ENCODE measurements at places on chromosomes 1 and 21.

GRCh38 chr21:42784276-42784675 lies 95.1 kb downstream of the WDR4 start:
- peak; percentile 75 for DNase-seq

DNA sequence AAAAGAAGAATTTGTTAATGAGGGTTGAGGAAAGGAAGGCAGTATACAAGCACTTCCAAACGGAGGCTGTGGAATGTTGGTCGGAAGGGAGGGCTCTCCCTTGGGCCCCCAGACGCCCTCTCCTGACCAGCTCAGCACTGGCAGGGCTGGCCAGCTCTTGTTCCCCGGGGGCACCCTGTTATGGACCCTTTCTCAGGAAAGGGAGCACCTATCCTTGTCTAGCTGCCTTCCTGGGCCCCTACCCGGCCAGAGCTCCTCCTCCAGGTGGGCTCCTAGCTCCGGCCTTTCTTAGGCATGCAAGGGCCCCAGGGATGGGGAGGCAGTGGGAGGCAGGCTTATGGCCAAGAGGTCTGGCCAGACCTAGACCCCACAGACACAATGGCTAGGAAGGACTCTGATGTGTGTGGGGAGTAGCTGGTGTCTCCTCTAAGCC lies 926 bp downstream of the BLACAT1 start:
- no peak for DNase-seq

GRCh38 chr1:55277377-55278130 lies 62.4 kb upstream of the USP24 start:
- peak; percentile 93 for DNase-seq

DNA sequence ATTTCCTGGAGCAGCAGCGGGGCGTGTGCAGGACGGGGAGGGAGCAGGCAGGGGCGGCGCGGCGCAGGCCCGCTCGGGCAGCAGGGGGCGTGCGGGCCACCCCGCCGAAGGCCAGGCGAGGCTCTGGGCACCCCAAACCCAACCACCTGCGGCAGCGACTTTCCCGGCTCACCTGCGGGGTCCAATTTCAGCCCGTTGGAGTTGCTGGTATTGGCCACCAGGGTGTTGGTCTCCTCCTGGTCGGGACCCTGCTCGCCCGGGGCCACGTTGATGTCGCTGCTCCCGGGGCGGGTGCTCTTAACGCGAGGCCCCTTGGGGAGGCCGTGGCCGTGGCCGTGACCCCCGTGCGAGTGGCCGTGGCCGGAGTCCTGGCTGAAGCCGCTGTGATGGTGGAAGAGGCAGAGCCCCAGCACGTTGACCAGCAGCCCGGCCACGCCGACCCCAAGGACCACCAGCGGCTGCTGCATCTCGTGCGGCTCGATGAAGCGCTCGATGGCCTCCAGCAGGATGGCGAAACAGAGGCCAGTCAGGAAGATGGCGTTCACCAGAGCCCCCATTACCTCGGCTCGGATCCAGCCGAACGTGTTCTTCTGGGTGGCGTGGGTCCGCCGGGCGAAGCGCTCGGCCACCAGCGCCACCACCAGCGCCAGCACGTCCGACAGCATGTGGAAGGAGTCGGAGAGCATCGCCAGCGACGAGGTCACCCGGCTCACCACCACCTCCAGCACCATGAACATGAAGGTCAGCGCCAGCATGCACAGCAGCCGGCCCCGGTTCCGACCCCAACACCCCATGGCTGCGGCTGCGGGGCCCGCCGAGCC lies 932 bp downstream of the SLC30A1 start:
- peak; percentile 91 for DNase-seq

- DNase-seq: no peak
Observed at GRCh38 chr1:90963651-90964050, 58.2 kb downstream of the ZNF644 start.

DNA sequence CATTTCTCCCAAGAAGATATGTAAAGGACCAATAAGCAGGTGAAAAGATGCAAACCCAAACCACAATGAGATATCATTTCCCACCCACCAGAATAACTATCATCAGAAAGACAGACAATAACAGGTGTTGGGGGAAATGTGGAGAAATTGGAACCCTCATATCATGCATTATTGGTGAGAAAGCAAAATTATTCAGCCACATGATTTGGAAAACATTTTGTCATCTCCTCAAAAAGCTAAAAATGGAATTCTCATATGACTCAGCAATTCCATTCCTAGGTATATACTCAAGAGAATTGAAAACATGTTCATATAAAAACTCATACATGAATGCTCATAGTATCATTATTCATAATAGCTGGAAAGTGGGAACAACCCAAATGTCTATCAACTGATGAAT lies 25.1 kb upstream of the RNF186 start:
- DNase-seq: no peak

DNA sequence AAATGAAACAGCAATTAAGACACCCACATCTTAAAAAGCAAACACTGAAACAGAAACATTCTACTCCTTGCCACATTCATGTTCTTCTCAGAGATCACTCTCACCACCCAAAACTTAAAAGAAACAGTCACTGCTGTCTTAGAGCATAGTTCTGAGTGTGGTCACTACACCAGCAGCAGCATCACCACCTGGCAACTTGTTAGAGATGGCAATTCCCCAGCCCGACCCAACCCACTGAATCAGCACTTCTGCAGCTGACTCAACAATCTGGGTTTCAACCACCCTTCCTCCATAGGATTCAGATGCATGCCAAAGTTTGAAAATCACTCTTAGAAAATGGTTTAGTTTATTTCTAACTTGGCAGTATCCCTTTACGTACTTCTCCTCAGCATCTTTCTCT lies 126.1 kb downstream of the CDC42BPA start:
- peak; percentile 80 for DNase-seq

GRCh38 chr21:41634211-41634694 lies 126.3 kb upstream of the TMPRSS2 start:
- peak; percentile 44 for DNase-seq

- no peak for DNase-seq
Observed at GRCh38 chr1:37752213-37752582, 12.7 kb downstream of the EPHA10 start.

GRCh38 chr1:225655509-225656258 lies 2.8 kb upstream of the ENAH start:
- DNase-seq: no peak

DNA sequence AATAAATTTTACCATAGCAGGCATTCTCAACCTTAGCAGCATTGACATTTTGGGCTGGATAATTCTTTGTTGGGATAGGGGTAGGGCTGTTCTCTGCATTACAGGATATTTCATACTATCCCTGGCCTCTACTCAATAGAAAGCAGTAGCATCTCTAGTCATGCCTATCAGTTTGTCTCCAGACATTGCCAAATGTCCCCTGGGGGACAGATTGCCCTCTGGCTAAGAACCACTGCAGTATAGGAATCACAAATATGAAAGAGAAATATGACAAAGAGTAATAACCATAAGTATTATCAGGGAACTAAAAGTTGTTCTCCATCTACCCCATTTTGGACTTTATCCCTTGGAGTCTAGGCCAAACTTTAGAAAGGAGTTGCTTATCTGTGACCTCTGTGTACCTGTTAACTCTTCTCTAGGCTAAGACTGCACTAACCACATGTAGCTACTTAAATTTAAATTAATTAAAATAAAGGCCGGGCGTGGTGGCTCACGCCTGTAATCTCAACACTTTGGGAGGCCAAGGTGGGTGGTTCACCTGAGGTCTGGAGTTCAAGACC lies 76.1 kb downstream of the AGO3 start:
- no peak for DNase-seq

DNA sequence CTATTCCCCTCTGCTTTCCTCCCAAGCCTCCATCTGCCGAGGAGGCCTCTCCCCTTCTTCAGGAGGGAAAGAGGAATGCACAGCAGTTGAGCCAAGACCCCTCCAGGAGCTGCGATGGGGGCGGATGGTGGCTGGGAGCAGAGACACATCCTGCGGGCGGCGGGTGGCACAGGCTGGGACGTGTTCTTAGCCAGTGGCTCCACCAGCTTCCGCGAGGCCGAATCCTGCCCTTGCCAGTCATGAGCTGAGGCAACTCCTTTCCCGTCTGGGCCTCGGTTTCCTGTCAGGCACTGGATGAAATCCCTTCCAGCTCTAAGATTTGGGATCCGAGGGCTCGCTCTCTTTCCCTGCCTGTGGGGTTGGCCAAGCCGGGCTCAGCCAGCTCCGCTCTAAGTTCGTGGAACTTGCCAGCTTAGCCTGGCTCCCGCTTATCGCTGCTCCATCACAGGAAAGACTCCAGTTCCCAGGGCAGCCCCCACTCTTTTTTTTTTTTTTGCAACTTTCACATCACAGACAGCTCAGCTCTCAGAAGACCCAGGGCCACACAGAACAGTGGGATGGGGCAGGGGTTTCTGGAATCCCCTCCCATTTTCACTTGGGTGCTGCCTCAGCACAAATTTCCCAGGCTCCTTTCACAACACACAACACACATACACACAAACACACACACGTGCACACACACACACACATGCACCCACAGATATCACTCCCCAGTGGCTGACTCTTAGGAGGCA lies 506 bp downstream of the MYOM3 start:
- peak; percentile 86 for DNase-seq

GRCh38 chr1:46183079-46183847 lies 7.0 kb upstream of the P3R3URF start:
- DNase-seq: no peak

DNA sequence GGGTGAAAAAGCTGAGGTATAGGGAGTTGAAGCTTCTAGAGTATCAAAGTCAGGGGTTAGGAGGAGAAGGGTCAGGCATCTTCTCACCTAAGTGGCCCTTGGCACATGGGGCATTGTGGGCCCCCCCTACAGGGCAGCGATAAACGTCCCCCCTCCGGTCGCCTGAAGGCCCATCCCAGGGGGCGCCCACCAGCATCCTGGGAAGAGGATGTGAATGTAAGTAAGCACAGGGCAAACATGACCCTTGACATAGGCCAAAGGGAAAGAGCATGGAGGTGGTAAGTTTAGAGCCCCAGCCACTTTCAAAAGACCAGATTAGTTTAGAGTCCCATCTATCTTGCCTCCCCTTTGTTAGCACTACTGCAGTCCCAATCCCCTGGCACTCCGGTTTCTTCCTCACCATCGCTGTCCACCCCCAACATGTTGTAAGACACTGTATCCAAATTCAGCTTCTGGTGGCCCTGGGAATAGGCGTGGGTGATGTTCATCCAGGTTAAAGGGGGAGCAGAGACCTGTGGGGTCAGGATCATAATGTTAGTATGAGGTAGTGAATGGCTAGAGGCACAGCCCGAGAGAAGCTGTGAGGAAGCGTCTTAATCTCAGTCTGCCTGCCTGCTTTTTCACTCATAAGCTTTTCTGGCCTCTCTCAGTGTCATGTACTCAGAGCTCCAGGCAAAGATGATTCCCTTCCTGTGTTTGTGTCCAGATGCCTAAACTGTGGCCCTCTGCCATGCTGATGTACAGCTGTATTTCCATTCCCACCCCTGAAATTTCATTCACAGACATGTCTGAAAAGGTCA lies 2.7 kb downstream of the ITGA10 start:
- DNase-seq: peak; percentile 52

DNA sequence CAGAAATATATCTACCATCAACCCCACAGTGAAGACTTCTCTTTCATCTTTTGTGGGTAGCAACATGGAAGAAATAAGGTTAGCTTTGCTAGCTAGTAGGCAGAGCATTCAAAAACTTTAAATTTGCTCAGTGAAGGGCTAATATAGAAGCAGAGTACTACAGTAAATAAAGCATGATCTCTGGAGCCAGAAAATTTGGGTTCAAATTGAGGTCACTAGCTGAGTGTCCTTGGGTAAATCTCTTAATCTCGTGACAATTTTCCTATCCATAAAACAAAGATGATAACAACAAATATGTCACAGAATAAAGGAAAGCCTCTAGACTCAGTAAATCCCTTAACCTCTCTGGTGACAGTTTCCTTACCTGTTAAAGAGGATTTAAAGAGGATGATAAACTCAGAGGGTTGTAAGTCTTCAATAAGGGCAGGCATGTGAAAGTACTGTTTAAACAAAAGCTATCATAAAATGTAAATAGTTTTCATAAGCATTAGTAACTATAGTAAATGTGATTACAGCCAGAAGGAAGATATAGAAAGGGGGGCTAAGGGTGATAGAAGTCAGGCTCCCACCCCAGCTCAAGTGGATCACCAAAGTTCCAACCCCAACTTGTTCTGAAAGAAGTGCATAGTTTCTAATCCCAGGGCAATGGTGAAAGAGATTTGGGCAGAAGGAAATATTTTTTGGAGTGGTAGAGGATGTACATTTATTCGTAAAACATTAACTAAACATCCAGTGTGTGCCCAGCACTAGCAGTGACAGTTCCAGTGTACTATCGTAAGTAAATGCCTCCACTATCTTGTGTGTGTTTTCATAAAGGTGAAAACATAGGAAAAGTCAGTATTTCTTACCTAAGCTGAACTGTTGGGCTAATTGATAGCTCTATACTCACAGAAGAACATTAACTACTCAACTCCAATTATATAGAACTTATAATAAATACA lies 24.8 kb downstream of the TM2D1 start:
- no peak for DNase-seq

- DNase-seq: no peak
Observed at GRCh38 chr1:166354406-166354805, 187.6 kb upstream of the FAM78B start.

- no peak for DNase-seq
Observed at GRCh38 chr1:84412316-84412942, 14.1 kb downstream of the DNASE2B start.

DNA sequence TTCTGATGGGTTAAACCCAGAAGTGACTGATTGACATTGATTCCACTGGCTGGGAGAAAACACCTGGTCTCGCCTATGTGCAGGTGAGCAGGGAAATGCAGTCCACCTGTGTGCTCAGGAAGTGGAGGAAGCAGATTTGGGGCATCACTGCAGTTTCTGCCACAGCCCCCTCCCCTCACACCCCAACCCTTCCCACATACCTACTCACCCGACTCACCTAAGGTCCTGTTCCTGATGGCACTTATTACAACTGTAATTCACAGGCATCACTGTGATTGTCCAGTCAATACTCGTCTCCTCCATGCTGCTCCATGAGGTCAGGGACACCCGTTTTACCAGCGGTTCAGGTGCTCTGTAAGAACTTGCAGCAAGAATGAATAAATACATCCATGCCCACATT lies 68.5 kb downstream of the PCP4 start:
- DNase-seq: no peak

GRCh38 chr1:206463137-206463536 lies 7.1 kb upstream of the IKBKE start:
- no peak for DNase-seq

DNA sequence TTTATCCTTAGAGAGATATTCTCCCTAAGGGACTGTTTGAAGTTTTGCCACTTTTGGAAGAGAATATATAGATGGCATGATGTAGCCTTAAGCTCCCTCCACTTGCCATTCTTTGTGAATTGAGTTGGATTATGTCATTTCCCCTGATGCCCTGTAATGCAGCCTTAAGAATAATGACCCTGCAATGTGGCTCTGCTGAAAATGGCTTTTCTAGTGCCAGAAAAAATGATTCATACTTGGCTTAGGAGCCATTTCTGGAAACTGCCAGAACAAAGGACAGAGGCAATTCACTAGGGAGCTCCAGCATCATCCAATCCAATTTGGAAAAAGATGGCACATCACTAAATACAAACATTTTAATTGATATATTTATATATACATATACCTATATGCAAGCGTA lies 265.3 kb downstream of the SPATA17 start:
- no peak for DNase-seq
